Islet precursor cell (in vitro differentiated cells): ENCODE measurements at places on chromosomes 6 and 20.
A peak's percentile ranks its signal among the peaks of the same experiment; 100 is the strongest.

- DNase-seq, result no peak
Observed at GRCh38 chr6:149079456-149079855, 238.1 kb upstream of the TAB2 start.

- DNase-seq, result no peak
Observed at GRCh38 chr6:94668876-94669275, 908.5 kb upstream of the MANEA start.

GRCh38 chr6:165109011-165109410 lies 200.4 kb downstream of the C6orf118 start:
- no peak for DNase-seq

DNA sequence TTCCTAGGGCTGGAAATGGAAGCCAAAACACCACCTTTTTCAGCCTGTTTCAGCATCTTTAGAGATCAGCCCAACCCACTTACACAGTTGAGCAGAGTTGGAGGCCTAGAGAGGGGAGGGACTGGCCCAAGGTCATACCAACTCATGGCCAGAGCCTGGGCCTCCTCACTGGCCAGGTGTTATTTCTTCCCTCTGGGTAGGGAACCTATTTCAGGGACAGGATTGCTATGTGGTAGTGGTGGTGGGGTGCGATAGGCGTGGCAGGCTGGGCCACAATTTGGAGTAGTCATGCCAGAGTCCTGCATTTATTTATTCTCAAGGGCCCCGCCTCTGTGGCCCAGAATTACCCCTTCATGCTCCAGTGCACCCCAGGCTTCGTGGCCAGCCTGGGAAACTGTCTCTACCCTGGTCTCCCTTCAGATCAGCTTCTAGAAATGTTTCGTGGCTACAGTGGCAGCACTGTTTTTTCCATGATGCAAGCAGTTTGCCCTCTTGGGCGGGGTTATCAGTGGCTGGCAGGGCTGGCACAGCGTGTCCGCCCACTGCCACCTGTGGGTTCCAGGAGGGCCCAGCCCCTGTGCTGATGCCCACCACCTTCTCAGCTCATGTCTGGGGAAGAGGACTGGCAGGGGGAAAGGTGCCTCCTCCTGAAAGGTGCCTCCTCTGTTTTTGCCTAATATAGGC lies 6.2 kb downstream of the VEGFA start:
- no peak for DNase-seq

DNA sequence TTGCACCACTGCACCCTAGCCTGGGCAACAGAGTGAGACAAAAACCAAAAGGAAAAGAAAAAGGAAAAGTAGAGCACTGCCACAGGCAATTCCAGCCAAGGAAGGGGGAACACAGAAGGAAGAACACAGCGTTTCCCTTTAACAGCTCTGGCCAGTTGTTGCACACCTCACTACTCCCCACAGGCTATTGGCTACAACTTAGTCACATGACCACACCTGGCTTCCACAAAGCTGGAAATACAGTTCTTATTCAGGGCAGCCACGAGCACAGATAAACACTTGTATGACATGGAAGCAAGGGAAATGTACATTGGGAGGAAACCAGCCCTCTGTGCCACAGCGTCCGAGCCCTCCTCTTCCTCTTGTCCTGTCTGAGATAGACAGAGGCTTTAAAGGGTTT lies 249.0 kb upstream of the JARID2 start:
- DNase-seq, result no peak

GRCh38 chr6:12534069-12534853 lies 182.3 kb upstream of the PHACTR1 start:
- DNase-seq, result no peak

DNA sequence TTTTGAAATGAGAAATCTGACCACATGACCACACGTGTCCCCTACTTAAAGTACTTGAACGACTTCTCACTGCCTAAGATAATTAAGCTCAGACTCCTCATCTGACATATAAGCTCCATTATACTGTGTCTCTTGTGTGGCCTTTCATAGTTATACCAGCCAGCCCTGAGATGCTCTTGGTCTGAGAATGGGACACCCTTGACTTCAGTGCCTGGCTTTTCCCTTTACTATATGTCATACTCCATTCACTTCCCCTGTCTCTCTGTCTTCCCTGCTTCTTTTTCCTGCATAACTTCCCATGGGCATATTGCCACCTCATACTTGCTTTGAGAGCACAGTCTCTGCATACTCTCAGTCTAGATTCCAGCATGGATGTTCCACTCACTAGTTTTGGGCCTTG lies 53.4 kb upstream of the TINAG start:
- no peak for DNase-seq

- DNase-seq, result no peak
Observed at GRCh38 chr6:12535586-12536314, 180.8 kb upstream of the PHACTR1 start.

GRCh38 chr6:1872649-1873131 lies 263.0 kb downstream of the FOXC1 start:
- peak; percentile 97 for DNase-seq

GRCh38 chr6:107310362-107310761 lies 149.0 kb downstream of the PDSS2 start:
- no peak for DNase-seq

GRCh38 chr6:35048631-35049083 lies 92.5 kb downstream of the TCP11 start:
- peak; percentile 81 for DNase-seq

GRCh38 chr6:44255871-44256774 lies 1.2 kb downstream of the SLC35B2 start:
- peak; percentile 73 for DNase-seq

DNA sequence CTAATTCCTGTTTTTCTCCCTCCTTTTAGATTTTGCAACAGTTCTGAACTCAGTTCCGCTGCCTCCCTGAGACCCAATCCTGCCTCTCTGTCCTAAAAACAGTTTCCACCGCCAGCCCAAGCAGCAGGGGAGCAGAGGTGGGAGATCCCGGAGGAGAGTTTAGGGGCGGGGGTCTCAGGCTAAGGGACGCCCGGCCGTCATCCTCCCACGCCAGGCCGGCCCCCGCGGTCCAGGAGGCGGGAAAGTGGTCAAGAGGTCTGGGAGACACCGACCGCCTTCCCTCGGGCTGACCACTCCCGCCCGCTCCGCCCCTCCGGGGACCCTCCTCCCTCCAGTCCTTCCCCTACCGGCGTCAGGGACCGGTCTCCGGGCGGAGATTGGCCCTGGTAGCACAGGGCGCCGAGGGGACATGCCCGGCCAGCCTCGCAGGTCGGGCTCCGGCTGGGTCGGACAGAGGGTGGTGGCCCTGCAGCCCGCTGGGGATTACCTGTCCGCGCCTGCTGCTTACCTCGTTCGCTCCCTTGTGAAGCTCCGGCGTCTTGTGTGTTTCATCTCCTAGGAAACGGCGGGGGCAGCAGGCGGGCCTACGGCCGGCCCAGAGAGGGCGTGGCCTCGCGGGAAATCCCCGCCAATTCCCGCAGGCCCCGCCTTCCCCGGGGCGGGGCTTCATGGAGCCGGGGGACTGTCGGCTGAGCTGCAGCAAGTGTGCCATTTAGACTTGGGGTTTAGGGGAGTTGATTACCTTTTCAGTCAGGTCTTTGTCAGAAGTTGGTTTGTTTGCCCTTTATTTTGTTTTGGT lies at the start of gene MAK:
TSS of gene MAK (minus strand) at position 545 of the 799 bp plus-strand sequence. CDS start 7,891 bp downstream, outside the sequence.
- peak; percentile 96 for DNase-seq

GRCh38 chr20:16312998-16313397 lies 260.2 kb downstream of the KIF16B start:
- no peak for DNase-seq

GRCh38 chr6:163974322-163974721 lies 559.8 kb downstream of the QKI start:
- no peak for DNase-seq

DNA sequence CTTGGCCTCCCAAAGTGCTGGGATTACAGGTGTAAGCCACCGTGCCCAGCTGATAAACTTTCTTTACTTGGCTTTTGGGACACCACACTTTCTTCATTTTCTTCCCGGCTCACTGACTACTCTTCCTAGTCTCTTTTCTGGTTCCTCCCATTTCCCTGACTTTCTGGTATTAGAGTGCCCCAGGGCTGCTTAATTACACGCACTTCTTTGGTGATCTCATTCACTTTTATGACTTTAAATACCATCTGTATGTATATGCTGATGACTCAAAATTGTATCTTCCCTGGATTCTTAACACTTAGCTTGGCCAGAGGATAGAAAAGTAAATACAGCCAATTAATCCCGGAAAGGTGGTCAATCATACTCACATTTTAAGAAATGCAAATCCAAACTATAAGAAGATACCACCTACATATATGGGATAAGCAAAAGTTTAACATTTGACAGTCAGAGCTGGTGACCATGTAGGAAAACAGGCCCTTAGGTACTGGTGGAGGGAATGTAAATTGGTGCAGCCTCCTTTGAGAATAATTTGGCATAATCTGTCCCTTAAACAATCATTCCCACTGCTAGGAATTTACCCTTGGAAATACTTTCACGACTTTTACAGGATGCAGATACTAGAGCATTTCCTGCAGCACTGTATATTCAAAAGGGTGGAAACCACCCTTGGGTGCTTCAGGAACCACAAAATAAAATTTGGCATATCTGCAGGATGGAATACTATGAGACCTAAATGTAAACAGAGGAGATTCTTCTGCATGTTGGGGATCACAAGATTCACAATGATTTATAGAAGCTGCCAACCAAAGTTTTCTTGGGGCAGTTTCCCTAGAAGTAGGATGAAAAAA lies 9.4 kb upstream of the NANP start:
- no peak for DNase-seq

DNA sequence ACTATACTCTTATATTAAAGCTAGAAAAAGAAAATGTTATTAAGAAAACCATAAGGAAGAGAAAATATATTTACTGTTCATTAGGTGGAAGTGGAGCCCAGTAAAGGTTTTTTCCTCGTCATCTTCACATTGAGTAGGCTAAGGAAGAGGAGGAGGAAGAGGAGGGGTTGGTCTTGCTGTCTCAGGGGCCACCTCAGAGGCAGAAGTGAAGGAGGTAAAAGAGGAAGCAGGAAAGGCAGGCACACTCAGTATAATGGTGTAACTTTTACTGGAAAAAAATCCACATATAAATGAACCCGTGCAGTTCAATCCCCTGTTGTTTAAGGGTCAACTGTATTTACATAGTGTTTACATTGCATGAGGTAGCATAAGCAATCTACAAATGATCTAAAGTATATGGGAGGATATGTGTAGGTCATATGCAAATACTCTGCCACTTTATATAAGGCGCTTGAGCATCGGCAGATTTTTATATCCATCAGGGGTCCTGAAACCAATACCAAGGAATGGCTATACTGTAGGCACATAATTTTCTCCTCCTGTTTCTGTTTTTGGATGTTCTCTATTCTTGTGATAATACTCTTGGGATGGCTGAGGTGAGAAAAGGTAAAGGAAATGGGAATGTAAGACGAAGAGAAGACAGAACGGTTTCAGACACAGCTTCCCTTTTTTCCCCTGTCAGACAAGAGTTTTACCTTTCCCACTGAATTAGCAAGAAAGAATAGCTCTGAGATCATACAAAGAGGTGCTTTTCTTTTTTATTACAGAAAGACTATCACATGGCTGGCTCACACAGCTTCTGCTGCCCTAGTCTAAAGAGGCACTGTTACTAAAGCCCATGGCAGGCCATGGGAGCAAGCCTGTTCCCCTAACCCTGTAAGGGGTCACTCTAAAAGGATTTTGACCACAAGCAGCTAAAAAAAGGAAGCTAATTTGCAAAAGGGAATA lies 59.9 kb downstream of the NUDT3 start:
- DNase-seq, result no peak

- DNase-seq, result no peak
Observed at GRCh38 chr6:166989427-166990032, 9.7 kb upstream of the CEP43 start.

GRCh38 chr6:514396-514978 lies 122.9 kb downstream of the IRF4 start:
- DNase-seq, result no peak

DNA sequence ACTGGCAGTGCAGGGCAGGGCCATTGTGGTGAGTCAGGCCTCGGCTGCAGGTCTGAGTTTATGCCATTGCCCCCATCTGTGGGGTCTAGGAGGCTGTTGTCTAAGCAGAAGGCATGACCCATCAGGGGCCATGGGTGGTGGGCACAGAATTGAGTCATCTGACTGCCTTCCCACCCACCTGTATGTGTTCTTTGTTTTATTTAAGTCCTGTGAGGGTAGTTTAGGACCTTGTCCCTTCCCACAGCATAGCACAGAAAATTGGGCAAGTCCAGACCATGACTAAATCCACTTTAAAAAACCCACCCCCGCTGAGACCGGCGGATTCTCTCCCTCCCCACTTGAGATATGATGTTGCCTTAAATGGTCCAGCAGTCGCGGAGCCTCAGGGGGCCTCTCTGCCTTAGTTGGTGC lies 40.3 kb downstream of the ERMARD start:
- peak; percentile 31 for DNase-seq

DNA sequence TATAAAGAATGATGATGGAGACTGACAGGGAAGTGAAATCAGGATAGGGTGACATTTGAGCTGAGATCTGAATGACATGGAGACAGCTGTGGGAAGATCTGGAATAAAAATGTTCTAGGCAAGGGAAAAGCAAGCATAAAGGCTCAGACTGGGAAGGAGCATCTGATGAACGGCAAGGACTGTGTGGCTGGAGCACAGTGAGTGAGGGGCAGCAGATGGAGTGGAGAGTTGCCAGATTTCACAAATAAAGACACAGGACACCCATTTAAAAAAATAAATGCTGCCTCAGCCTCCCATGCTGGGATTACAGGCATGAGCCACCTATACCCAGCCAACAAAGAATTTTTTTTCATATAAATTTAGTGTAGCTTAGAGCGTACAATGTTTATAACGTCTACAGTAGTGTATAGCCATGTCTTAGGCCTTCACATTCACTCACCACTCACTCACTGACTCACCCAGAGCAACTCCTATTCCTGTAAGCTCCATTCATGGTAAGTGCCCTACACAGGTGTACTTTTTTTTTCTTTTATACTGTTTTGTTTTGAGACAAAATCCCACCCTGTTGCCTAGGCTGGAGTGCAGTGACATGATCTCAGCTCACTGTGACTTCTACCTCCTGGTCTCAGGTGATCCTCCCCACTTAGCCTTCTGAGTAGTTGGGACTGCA lies 2.4 kb upstream of the ZBTB24 start:
- peak; percentile 15 for DNase-seq

- DNase-seq, result no peak
Observed at GRCh38 chr20:63074631-63075030, 67.9 kb upstream of the BHLHE23 start.

- peak; percentile 13 for DNase-seq
Observed at GRCh38 chr6:52305948-52306767, 21.6 kb upstream of the MCM3 start.
